ENCODE measurements at places on chromosomes 3 and 15.
A peak's percentile ranks its signal among the peaks of the same experiment; 100 is the strongest.

DNA sequence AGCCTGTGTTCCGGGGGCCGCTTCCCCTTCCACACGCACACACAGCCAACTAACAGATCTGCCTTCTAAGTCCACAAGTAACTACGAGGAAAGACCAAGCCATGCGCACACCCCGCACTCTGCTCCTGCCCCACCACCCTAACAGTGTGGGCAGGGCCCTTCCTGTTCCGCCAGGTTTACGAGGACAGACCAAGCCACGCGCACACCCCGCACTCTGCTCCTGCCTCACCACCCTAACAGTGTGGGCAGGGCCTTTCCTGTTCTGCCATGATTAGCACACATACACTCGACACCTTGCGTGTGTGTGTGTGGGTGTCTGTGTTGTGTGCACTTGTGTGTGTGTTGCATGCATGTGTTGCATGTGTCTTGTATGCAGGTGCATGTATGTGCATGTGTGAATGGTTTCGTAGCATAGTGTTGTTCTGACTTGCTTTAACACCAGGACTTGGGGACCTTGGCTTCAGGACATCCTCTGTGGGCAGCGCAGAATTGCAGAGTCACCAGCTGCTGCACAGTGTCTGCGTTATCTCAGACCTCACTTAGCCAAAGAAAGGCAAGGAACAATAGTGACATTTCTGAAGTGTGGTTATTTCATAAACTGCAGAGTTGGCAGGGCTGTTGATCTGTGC lies 114.4 kb downstream of the CHSY1 start:
- no peak for DNase-seq

GRCh38 chr15:37134699-37135131 lies 34.4 kb upstream of the MEIS2 start:
- peak; percentile 50 for DNase-seq

DNA sequence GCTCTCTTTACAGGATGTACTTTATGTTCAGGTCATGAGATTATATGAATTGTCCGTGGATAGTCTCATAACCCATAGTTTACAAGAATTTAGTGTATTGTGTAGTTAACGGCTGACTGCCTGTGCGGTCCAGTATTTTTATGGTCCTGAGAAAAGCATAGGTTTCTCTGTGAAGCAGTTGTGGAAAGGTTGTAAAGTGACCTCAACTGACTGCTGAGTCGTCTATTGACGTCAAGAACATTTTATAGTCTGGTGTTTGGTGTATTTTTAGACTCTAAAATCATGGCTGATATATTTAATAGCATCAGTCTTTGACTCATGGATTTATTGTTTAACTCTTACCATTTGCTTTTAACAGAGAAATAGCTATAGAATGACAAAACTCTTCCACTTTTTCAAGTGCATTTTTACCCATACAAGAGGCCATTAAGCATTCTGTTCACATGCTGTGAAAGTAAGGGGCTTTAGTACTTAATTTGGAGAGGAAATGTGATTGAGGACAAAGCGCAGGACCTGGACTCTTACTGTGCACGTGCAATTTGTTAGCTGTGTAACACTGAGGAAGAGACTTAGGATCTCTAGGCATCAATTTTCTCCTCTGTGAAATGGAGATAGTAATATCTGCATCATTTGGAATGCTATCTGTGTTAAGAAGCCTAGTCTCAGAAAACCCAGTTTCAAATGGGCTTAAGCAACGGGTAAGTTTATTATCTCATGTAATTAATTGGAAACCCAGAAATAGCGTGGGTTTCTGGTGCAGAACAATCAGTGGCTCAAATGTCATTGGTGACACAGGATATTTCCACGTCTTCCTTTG lies 240.8 kb downstream of the NFKBIZ start:
- DNase-seq: no peak

- peak; percentile 21 for DNase-seq
These were observed 121.9 kb downstream of the CACNA1D start for GRCh38 chr3:53616321-53616720.

- no peak for DNase-seq
These were observed 89.7 kb downstream of the LIPC start for GRCh38 chr15:58521293-58521991.

GRCh38 chr15:78208341-78208844 lies 26.0 kb downstream of the ACSBG1 start:
- DNase-seq: no peak

- DNase-seq: peak; percentile 76
These were observed 75.7 kb downstream of the FAM43A start for GRCh38 chr3:194761384-194761783.

GRCh38 chr15:81261172-81261811 lies 62.6 kb downstream of the STARD5 start:
- no peak for DNase-seq

DNA sequence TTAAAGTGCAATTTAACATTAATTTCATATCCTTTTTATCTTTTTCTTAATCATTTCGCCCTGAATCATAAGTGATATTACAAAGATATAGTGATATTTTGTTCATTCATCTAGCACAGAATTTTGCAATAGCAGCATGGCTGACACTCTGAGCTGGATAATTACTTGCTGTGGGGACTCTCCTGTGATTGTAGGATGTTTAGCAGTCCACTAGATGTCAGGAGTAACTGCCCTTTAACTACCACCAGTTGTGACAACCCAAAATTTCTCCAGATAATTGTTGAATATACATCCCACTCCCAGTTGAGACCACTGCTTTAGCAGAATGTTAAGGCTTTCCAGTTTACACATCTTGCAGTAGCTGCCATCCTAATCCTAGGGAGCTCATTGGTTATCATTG lies 196.8 kb upstream of the MBNL1 start:
- peak; percentile 7 for DNase-seq

DNA sequence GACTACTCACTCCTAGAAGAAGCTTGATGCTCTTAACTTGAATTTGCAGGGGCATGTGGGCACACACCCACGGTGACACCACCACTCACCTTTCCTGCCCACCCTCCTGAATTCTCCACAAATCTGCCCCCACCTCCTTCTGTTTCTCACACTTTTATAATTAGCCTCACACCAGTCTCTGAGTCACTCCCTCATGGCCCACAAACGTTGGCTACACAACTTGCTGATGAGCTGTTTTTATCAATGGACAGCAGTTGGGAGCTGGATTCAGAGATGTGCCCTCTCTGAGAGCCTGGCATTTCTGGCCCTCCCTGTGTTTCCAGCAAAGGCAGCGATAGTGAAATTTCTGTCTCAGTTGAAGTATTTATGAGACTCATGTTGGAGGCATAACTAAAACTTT lies 1.3 kb downstream of the COLQ start:
- DNase-seq: no peak

DNA sequence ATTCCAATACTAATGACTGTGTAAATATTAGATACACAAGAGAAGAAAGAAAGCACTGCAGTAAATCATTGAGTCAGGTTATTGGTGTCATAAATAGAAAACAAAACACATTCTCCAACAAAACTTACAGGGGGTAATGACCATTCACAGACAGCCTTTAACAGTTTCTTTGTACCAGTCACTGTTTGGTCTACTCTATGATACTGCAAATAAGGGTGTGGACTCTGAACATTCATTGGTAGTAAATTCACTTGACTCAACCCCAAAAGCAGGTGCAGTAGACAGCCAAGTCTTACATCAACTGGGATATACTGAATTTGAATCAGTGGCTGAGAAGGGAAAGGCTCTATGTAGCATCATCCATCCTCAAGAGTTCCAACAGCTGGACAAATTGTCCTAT lies 463.5 kb downstream of the FOXP1 start:
- no peak for DNase-seq

- no peak for DNase-seq
These were observed 185.8 kb upstream of the CFAP20DC start for GRCh38 chr3:59235634-59236012.

DNA sequence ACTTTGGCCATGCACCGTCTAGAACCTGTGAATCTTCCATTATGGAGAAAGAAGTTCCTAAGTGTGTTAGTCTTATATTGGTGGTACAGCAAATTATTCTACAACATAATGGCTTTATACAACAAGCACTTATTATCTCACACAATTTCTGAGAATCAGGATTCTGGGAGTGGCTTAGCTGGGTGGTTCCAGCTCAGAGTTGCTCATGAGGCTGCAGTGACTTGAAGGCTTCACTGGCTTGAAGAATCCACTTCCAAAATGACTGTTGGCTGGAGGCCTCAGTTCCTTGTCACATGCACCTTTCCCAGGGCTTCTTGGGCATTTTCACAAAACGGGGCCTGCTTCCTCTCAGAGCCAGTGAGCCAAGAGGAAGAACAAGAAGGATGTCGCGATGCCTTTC lies 82.3 kb upstream of the RNF7 start:
- DNase-seq: no peak

DNA sequence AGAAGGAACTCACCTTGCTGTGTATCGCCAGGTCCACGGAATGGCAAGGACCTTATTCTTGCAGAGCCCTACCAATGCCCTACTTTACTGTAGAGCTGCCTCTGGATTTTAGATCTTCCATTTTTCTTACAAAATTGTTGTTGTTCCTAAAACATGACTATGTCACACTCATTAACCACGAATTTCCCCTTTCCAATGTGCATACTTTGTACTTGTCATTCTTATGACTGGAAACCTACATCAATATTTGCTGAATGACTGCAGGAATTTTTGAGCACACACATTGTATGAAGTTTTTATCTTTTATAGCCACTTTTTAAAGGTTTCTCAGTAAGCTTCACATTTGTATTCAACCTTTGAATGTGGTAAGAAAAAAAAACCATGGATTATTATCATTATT lies 35.9 kb upstream of the CMSS1 start:
- DNase-seq: no peak

DNA sequence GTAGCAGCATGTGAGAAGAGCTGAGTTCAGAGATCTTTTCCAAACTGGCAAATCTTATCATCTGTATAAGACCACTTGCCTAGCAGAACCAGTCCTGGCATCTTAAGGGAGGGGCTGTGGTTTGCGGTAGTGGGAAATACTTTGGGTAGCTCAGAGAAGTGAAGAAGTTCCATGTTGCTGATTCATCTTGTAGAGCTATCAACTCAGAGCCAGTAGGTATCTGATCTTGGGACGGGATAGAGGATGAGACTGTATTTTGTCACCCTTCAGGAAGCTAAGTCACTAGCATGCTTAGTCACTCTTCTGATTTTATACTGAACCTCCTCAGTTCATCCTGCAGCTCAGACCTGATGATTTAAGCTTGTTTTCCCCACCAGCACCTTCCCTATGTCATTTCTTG lies 211.4 kb downstream of the NR1D2 start:
- DNase-seq: no peak

All from tongue (tissue), 3 donors.